D341Med (cell line): ENCODE measurements at places on chromosomes 4 and X.

DNA sequence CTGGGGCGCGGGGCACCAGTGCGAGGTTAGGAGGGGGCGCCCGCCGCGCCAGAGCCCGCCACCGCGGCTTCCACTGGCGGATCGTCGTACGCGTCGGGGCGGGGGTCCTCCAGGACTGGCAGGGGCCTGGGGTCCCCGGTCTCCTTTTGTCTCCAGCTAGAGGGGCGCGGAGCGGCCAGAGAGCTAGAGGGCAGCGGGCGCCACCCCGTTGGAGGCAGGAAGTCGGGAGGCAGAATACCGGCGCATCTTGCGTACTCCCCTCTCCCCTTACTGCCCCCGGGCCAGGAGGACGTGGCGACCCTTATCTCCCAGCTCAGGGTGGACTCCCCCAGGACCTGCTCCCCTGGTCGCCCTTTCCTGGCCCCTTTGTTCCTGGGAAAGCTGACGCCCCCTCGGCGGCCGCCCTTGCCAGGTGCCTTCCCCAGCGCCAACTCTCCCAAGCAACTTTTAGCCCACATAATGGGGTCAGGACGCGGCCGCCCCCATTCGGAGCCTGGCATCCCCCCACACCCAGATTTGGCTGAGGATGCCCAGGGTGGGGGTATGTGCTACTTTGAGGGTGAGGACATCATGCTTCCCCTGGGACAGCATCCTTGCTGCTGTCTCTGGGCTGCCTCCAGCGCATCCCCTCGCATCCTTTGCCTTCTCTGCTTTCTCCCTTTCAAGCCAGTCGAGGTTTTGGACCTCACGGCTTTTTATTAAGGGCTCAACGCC lies 933 bp downstream of the CNKSR2 start:
- DNase-seq, result peak; percentile 18

DNA sequence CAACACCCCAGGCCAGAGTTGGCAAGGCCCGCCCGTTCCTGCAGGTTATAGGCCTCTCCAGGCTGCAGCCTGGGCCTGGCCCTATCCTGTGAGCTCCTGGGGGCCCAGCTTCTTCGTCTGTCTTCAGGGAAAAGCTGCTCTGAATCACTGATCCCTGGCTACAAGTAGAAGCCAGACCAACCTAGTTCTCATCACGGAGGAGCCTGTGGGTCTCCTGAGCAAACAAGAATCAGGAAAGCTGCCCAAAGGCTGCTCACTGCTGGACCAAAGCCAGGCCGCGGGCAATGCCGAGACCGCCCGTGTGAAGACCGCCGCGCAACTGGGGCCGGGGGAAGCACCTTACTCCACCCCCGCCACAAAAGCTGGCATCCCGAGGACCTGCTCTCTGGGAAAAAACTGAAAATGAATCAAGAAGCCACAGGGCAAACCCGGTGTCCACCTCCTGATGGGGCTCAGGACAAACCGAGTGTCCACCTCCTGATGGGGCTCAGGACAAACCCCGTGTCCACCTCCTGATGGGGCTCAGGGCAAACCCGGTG lies 12.8 kb downstream of the CTBP1 start:
- DNase-seq, result no peak

DNA sequence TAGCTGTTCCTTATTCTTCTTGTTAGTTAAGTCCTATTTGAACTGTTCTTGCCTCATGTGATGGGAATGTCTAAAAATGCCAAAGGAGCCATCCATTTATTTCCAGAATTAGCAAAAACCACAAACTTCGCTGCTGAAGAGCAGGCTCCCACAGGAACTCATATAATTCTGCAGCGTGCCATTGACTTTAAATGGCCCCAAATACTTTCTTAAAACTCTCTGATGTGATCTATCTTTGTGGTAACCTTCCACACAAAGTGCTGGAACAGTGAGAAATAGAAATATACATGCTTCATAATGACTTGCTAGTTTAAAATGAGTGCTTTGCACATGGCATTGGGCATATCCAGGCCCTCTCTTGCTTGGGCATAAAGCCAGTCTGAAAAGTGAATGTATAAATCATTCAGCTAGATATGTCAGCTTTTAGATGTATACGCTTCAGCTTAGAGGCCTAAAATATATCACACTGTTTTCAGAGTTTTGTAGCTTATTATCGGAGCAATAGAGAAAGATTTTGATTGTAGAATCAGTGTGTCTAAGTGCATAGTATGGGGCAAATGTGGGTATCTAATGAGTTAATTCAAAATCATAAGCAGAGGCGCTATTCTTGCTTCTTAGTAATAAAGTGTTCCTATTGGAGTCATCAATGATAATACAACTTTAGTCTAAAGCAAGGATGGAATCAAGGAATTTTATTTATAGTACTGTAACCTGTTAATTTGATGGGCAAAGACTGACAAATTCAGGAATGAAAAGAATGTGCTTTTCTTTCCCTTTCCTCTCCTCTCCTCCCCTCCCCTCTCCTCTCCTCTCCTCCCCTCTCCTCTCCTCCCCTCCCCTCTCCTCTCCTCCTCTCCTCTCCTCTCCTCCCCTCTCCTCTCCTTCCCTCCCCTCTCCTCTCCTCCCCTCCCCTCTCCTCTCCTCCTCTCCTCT lies 392.2 kb upstream of the ZFP42 start:
- no peak for DNase-seq

DNA sequence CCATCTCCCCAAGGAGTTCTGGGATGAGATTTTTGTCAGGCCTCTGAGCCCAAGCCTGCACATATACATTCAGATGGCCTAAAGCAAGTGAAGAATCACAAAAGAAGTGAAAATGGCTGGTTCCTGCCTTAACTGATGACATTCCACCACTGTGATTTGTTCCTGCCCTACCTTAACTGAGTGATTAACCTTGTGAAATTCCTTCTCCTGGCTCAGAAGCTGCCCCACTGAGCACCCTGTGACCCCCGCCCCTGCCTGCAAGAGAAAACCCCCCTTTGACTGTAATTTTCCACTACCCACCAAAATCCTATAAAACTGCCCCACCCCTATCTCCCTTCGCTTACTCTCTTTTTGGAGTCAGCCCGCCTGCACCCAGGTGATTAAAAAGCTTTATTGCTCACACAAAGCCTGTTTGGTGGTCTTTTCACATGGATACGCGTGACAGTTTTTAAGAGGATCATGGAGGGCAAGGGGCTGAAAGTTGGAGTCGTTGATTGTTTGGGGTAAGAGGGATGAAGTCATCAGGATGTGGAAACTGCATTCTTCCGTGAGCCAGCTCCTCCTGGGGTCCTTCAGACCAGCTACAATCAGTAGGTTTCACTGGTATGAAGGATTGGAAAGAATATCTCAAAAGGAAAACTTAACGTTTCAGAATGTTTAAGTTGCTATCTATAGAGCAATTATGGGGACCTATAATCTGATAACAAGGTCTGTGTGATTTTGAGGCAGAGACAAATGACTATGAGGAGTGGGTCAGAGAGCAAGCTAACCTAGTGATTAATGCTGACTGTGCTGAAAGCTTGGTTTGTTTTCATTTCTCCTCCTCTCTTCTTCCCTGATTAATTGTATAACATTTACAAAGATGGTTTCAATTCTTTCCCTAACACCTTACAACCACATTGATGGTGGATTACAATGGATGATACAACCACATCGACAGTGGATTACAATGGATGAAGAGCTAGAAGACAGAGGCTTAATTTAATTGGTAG lies 28.6 kb upstream of the MAGEA11 start:
- no peak for DNase-seq

DNA sequence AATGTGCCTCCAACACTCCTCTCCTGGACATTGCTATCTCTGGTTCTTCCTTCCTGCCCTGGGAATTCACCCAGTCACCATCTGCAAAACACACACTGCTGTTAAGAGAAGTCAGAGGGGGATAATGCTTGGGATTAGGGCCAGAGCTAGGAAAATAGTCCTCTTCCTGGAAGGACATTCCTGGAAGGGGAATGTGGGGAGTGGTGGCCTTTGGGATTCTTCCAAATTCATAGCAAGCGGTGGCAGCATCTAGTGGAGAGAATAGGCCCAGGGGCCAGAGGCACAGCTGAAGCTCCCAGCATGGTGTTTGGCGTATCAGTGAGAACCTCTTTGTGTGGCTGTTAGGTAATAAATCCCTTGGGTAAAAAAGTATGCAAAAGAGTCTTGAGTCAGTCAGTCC lies 34.3 kb downstream of the SHROOM4 start:
- no peak for DNase-seq
